Activated CD4-positive, CD25-positive, alpha-beta regulatory T cell treated with anti-CD3 and anti-CD28 coated beads, Interleukin-2, amount 50 U/mL, for 16 hours (primary cell): ENCODE measurements at places on chromosomes 16 and 17.

GRCh38 chr17:33816842-33817617 is 438.1 kb upstream of the CCL2 start:
- no peak for DNase-seq

DNA sequence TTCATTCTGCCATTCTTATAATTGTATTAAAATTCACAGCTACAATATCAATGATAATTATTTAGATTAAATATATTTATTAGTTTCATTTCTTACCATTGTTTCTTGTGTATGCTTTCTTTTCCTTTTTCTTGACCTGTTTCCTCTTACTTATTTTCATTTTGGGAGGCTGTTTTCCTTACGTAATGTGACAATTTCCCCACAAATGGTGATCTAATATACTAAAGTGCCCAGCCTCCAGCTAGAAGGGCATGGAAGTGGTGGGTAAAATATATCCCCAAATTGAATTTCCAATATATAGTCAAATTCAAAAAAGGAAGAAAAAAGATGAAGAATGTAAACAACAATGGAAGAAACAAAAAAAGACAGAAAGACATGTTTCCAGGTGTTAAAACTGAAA is 1.5 kb upstream of the ABCA6 start:
- DNase-seq, result no peak

GRCh38 chr16:51510416-51510815 is 359.3 kb upstream of the SALL1 start:
- no peak for DNase-seq

- DNase-seq, result no peak
Observed at GRCh38 chr16:66660422-66661209, 35.9 kb downstream of the CMTM4 start.

DNA sequence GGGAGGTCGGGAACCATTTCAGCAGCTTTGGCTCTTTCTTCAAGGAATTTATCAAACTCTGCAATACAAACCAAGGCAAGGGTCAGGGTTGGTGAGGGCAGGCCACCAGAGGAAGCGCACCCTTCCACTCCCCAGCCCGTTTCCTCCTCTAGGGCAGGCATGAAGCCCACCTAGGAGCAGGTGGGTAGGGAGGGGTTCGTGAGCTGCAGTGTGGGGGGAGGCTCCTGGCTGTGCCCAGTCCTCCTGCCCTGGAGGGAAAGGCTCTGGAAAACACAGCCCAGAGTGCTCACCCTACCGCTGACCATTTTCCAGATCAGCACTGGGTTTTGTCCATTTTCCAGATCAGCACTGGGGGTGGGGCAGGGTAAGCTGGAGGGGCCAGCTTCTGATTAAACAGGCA is 10.9 kb upstream of the SREBF1 start:
- no peak for DNase-seq

GRCh38 chr17:30454635-30455034 is 22.6 kb upstream of the GOSR1 start:
- DNase-seq, result no peak

- DNase-seq, result no peak
Observed at GRCh38 chr16:11470676-11471415, 115.9 kb downstream of the LITAF start.

DNA sequence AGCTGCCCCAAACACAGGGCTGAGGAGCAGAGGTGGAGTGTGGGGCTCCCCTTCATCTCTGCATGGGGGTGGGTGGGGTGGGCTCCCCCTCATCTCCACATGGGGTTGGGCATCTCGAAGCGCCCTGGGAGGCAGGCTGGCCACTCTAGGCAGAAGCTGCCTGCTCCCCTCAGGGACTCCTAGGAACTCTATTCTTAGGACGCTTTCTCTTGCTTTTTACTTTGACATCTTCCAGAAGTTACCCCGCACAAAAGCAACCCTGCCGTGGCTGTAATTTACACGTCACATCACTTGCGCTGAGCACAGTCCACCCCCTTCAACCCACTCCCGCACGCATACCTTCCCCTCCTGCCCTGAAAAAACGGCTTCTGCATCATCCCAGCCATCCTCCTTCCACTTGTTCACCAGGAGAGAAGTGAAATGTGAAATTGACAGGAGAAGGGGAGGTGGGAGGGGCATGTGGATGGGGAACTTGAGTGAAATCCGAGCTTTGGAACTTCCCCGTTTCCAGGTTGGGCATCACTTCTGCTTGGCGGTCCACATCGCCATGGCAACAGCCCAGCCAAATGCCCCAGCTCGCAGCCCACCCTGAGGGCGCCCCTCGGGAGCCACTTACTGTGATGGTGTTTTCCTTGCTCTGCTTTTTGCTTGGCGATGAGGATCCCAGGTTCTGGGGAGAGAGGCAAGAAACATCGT is 53.7 kb upstream of the RCVRN start:
- no peak for DNase-seq

DNA sequence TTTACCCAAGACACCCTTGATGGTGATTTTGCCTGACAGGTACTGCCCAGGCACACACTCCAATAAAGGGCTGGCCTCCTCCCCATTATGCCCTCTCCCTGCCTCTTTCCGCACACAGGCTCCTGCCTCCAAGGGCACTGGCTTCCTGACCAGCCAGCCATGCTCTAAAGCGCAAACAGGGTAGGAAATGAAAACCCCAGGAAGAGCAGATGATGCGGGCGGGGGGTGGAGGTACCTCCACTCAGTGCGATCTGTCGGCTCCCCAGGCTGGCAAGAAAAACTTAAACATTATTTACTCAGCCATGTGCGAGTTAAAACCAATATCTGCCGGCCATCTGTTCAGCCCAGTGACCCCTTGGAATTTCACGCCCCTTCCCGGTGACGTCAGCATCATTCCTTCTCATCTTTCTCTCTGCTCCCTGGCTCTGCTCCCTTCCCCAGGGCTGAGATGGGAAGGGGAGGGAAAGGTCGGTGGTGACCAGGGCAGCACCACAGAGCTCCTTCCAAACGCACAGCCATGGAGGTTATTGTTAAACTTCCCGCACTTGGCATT is 262.5 kb downstream of the CBLN1 start:
- no peak for DNase-seq

DNA sequence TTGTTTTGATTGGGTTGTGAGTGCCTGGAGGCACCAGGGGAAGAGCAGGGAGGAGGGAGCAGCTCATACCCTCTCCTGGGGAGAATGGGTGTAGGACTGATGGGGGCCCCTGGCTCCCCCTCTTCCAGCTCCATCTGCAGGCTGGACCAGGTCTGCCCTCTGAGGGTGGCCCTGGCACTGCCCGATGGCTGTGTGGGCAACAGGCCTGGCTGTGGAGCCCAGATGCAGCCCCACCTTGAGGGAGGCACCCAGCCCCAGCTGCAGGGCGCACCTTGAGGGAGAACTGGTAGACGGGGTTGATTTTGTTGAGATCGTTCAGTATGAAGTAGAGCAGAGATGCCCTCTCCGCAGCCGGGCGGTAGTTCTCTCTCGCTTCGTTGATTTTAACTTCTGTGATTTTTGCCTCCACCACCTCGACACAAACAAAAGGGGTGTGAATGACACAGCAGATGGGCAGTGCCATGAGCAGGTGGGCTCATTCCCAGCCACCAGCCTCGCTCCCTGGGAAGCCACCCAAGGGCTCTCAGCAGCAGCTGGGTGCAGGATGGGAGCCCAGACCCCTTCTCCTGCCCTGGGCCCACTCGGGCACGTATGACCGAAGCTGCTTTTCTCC is 71.6 kb downstream of the PGS1 start:
- DNase-seq, result no peak

- no peak for DNase-seq
Observed at GRCh38 chr17:76281573-76282371, 16.6 kb downstream of the UBALD2 start.

- no peak for DNase-seq
Observed at GRCh38 chr16:23323224-23324030, 21.3 kb downstream of the SCNN1B start.

DNA sequence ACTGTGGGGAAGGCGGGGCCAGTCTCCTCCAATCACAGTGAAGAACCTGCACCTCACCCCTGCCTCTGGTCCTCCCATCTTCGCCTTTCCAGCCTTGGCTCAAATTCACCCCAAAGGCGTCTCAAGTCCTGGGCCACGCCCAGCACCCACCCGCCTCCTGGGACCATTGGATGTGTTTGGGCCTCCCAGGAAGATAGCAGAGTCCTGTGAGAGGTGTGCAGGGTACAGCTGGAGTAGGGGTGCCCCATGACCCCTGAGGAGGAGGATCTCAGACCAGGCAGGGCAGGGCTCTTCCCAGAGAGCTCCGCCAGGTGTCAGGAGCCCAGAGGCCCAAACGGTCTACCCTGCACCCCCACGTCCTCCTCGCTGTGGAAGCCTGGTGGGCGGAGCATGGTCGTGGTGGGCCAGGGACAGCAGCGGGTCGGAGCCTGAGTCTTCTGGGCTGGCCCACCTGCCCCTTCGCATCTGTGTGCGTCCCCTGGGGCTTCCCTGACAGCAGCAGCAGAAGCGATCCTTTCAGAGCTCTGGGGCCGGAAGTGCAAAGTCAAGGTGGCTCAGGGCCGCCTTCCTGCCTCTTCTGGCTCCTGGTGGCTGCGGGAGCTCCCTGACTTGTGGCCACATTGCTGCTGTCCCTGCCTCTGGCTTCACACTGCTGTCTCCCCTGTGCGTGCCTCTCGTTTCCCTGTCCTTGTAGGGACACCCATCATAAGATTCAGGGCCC is 34.9 kb upstream of the ZNF469 start:
- no peak for DNase-seq

GRCh38 chr17:68468788-68469187 is 11.5 kb upstream of the WIPI1 start:
- no peak for DNase-seq

DNA sequence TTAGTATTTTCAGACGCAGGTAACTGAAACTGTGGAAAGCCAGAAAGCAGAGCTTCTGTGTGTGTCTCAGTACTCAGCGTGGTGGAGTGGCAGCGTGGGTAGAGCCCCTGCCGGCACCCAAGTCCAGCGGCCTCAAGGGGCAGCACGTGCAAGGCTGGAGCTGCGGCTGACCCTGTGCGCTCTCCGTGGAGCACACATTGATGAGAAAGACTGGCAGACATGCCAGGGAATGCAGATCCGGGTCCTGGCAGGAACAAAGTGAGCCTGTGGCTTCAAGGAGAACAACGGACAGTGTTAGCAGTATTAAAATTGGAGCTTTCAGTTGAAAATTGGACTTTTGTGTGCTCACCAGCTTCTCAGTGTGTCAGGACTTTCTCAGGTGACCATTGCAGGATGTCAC is 23.3 kb downstream of the ZC3H18 start:
- DNase-seq, result no peak

DNA sequence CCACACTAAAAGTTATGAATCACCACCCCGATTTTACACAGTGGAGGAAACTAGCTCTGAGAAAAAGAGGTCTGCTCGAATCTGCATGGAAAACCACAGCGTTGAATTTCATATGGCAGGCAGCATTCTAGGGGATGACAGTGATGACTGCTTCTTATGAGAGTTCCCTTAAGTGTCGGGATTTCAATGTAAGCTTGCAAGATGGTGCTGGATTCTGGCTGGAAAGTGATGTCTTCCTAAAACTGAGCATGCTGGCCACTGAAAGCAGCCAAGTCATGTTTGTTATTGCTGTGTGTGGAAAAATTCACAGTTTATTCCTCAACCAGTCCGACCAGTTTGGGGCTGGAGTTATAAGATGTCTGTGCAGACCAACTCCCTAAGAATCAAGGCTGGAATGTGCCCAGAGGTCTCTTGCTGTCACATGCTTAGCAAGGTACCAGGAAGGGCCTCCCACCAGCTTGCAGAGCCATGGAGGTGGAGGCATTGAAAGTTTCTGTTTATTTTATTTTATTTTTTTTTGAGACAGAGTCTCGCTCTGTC is 37.2 kb upstream of the GAN start:
- DNase-seq, result no peak

DNA sequence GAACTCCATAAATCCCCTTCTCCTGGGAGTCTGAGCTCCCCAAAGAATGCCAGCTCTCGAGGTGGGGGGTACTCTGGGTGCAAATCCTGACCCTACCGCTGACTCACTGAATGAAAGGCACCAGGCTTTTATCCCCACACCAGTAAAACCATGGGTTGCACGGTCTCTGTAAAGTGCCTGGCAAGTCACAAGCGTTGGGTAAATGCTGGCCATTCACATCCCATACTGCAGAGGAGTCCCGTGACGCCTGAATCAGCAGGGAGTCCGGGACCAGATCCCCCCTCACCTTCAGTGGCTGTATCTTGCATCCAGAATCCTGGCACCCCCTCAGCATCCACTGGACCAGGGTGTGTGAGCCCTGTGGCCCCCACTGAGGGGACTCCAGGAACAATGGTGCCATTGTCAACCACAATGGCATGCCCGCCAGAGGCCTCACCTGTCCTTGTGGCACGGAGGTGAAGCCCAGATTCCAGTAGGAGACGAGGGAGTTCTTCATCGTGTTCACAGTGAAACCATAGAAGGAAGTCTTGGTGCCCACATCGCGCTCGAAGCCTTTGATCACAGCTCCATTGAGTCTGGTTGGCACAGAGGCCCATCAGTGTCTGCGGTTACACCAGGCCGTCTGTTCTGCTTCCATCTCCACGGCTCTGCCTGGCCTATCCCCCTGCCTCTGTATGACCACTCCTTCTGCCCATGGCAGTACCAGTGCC is 13.3 kb downstream of the ST6GALNAC2 start:
- DNase-seq, result no peak

DNA sequence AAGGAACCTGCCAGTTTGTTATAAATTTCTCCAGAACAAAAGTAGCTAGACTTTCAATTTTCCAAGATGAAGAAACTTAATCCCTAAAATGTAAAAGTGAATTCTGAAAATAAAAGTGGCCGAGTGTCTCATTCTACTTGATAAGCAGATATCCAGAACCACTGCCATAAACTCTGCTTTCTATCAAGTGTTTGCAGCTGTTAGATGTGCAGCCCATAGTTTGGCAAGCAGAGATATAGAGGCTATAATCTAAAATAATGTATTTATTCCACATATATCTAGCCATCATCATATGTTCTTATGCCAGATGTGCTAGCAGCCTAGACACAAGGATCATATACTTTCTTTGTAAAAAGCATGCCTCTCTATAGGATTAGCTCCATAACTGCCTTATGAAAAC is 14.7 kb upstream of the FBXL20 start:
- DNase-seq, result no peak

DNA sequence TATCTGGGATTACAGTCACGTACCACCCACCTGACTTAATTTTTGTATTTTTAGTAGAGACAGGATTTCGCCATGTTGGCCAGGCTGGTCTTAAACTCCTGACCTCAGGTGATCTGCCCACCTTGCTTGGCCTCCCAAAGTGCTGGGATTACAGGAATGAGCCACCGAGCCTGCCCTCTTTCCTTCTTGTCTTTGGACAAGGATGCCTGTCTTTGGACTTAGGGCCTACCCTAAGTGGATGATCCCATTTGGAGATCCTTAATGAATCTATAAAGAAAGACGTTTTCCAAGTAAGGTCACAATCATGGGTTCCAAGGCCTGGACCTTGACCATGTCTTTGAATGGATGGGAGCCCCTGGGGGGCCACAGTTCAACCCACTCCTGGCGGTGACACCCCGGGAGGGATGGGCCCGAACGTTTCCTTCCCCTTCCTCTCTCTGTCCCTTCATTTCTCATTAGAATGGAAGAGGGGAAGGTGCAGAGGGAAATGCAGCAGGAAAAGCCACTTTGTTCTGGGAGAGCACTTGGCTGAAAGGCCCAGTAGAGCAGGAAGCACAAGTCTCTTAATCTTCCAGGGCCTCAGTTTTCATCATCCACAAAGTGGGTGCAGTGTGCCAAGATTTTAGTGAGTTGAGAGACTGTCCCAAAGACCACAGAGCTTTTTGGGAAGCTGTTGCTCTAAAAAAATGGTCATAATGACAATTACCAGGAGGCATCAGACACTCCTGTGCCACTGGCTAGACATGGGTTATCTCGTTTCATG is 353.3 kb downstream of the SEC14L1 start:
- DNase-seq, result no peak

GRCh38 chr16:70684146-70685060 is 1.4 kb downstream of the MTSS2 start:
- no peak for DNase-seq
